ENCODE measurements at places on chromosomes 12 and 14.

GRCh38 chr14:47442211-47442610, 233.2 kb downstream of the MDGA2 start:
- peak; percentile 8 for DNase-seq

DNA sequence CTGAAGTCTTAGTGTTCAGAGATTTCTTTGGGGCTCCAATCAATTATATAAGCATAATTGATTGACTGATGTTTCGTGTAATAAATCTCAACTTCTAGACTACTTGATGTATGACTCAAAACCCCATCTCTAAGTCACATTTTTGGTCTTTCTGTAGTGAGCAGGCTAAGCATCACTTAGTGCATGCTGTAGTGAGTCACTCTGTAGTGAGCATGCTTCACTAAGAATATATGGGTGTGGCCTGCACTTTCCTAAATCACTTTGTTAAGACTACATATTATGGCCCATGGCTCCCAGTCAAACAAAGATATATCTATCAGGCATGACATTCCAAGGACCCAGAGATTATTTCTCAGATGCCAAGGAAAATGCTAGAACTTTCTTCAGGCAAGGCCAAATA, 909.4 kb upstream of the LRFN5 start:
- no peak for DNase-seq

GRCh38 chr14:64061706-64062105, 208.9 kb downstream of the SYNE2 start:
- DNase-seq: no peak

DNA sequence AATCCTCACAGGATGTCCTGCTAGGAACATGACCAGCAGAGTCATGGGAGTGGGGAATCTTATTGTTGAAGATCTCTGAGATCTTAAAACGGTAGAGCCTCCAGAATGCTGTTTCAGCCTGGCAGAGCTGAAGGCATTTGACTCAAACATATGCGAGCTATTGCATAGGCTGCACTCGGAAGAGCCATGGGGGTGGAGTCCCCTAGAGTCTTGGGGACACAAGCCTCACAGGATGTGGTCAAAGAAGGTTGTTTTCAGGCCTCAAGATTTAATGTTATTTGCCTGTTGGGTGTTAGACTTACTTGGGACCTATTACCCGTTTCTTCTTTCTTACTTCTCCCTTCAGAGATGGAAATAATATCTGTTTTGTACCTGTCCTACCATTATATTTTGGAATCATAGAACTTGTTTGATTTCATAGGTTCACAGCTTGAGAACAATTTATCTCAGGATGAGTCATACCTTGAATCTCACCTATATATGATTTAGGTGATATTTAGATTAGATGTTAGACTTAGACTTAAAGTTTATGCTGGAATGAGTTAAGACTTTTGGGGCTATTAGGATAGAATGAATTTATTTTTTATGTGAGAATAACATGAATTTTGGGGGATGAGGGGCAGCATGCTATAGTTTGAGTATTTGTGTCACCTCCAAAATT, 172.2 kb upstream of the ATP2B1 start:
- no peak for DNase-seq

DNA sequence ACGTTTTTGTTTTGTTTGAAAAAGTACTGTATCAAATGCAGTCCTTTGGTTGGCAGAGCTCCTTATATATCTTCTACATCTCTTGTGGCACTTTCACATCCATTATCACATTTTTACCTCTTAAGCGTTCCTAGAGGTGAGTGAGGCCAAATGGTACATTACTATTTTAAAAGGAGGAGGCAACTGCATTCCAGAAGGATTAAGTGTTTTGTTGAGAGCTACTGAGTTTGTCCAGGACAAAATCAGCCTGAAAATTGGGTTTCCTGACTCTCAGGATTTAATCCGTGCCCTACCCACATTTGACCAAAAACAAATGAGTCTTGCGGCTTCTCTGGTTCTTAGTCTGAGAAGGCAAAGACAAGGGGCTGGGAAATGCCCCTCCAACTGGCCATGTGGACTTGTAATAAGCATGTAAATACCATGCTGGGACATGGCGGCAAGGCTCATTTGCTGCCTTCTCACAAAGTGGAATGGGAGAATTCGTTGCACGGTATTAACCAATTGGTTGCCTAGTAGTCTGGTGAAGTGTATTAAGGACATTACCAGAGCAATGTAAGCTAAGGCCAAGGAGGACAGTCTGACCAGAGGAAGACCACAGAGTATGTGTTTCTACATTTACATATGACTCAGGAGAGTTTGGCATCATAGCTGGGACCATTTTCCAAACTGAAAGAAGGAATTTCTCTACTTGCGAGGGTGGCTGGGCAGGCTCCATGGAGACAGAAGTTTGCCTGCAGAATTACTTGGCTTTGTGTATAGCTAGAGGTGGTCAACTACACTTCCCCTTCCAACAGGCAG, 175.8 kb upstream of the PLXNC1 start:
- peak; percentile 38 for DNase-seq

GRCh38 chr12:18721452-18721851, 16.4 kb downstream of the PLCZ1 start:
- DNase-seq: no peak

DNA sequence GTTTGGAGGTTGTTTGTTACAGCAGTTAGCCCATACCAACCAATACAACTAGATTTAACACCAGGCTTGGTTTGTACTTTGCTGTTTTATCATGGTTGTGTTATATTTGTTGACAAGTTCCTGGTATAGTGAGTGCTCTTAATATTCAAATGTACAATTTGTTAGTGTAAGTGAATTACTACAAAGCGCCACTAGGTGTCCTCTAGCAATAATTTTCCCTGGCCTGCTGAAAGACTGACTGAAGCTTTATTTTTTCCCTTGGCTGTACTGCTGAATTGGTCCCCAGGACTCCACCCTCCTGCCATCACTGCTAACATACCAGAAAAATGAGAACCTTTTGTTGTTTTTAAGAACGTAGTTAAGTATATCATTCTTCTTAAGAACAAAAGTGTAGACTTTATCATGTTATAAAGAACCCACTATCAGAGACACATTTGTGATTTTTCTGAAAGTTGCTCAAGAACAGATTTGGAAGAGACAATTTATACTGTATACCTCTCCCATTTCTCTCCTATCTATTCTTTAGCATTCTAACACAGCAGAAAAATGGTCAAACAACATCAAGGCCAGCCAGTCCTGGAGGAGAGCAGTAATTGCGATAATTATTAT, 75.3 kb upstream of the FAR2 start:
- DNase-seq: peak; percentile 71

Data from fibroblast of pulmonary artery (primary cell).